Cardiac septum (tissue), 1 donor: ENCODE measurements at places on chromosomes 5 and 9.
A peak's percentile ranks its signal among the peaks of the same experiment; 100 is the strongest.

GRCh38 chr5:142317753-142318152, 7.1 kb downstream of the SPRY4 start:
- DNase-seq, result no peak

DNA sequence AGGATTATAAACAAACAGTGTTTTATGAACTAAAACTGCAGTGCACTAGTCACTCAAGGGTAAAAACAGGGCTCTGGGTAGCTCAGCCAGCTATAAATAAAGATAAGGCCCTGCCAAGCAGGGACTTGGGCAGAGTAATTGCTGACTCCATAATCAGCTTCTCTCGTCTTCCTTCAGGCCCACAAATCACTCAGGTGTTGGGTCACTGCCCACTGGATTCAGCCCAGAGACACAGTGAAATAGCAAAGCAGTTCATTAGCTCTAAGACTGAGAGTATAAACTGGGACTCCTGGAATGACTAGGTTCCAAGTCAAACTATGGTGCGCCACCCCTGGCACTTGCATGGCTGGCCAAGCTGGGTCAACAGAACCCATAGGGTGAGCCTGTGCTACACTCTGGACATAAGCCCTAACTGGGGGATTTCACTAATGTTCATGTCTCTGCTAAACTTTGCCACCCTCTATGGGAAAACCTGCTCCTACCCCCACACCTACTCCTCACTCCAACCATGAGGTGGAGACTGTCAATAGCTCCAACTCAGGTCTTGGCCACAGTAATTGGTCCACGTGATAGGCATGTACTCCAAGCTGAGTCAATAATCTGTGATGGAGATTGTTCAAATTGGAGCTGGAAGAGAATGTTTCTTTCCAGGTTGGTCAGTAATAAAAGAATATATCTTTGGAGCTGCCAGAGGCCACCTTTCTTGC, 158.5 kb downstream of the SLIT3 start:
- DNase-seq, result no peak

DNA sequence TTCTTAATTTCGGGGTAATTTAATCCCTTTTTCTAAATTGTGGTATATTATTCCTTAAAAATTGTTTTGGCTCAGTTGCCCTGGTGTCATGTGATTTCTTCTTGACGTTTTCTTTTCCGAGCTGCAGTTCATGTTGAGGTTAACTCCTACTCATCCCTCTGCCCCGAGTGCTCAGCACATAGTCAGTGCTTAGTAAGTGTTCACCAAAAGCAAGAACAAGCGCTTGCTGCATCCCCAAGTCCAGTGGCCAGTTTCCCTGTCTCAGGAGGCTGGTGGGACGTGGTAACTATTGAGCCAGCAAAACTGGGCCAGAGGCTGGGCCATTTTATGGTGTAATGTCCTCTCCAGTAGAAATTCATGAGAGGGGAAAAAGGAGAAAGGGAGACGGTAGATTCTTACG, 23.3 kb downstream of the TRIO start:
- no peak for DNase-seq

DNA sequence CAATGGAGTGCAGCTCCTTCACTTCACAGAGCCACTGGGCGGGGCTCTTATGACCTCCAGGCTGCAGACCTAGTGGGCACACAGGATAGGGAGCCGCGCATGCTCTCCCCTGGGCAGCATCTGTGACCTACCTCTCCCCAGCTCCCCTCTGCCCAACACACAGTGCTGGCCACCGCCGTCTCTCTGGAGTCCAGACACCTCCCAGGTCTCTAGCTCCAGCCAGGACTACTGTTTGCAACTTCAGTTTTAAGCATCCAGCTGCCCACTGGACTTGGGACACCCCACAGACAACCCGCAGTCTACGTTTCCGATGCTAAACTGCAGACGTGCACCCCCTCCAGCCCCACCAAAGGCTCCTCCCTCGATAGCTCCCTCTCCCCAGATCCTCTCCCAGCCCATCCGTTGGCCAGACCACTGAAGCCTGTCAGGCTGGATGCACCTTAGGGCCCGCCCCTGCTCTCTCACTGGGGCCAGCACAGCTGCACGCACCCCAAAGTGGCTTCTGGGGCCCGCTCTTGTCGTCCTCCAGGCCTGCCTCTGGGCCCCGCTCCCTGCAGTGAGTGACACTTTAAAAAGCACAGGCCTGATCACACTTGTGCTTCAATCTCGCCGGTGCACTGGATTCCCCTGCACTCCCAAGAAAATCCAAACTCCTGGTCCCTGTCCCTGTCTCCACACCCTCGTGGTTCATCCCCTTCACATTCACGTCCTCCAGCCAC, 11.3 kb downstream of the FLT4 start:
- DNase-seq, result peak; percentile 72

DNA sequence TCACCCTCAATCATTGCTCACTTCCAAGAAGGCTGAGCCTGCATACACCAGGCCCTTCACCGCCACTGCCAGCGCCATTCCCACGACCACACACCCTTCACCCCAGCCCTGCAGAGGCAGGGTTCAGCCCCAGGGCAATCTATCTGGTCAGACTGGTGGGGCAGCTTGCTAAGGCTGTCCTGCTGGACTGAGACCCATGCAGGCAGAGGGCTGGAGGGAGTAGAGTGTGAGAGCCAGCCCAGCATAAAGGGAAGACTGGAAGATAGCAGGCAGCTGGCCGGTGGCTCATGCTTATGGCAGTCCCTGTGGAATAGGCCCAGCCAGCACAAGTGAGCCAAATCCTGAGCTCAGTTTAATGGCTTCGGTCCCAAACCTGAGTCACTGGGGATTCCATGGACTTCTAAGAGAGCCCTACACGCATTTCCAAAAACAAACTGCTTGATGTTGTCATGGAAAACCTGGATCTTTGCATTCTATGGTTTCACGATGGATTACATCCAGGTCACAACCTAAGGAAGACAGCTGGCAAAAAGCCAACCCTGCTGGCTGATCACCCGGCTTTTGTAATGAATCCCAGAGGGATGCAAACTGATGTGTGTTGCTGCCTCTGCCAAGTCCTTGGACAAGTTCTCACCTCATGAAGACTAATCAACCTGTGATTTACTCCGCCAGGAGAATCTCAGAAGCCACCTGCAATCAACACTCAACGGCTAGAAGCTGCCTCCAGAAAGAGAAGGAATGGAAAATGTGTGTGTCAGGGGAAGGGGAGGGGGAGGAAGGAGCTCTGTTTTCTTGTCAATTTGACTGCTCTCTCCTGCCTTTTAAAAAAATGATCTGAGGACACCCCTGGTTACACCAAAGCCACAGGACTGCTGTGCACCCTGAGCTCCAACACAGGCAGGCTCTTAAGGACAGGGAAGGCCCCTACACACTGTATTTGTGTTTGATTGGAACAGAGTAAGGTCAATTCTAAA, 143.6 kb downstream of the LHFPL2 start:
- peak; percentile 90 for DNase-seq

- DNase-seq, result no peak
These were observed 44.4 kb downstream of the RAD50 start for GRCh38 chr5:132601071-132601728.

GRCh38 chr9:101235105-101235866, 149.5 kb downstream of the BAAT start:
- no peak for DNase-seq

DNA sequence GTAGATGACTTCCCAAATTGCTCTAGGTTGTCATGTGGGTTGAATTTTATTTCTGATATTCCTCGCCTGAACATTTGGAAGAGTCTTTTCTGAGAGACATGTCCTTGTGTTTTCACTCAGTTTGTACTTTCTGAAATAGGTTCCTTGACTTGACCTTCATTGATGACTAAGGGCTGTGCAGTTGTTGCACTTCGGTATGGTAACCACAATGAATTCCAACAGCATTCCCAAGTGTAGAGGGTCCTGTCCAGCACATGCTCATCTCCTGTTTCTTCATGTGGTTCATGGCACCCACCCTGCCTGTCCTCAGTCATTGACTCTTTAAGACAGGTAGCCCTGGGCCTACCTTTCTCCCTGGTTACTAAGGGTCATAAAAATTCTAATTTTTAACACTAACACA, 527.8 kb downstream of the MTRR start:
- no peak for DNase-seq
